Kidney epithelial cell (primary cell): ENCODE measurements at places on chromosomes 6 and 20. TPM values are rescaled to one million over a fixed set of nuclear protein-coding genes. Genes with fewer than 3 reads are reported as not detected.

The RBM24 gene
- 3.1 and 4.2 TPM in 2 replicates for total RNA-seq

The FHL5 gene
- not detected in 2 replicates for total RNA-seq

The DDX43 gene
- 1.1 and 1.2 TPM in 2 replicates for total RNA-seq

The SLC12A5 gene
- total RNA-seq, result 1.3 TPM in 1 of 2 replicates, not detected in the other

The ADAM33 gene
- 0.13 and 0.41 TPM in 2 replicates for total RNA-seq

The OPRL1 gene
- 0.21 and 0.68 TPM in 2 replicates for total RNA-seq

The ARG1 gene
- not detected in 2 replicates for total RNA-seq

The ULBP3 gene
- 8.0 and 14.8 TPM in 2 replicates for total RNA-seq

The RALY gene
- total RNA-seq, result 119 and 138 TPM in 2 replicates

- DNase-seq, result no peak
Observed at GRCh38 chr20:9837634-9838033, 1.2 kb downstream of the PAK5 start.

GRCh38 chr6:138596591-138596990, 97.3 kb upstream of the NHSL1 start:
- no peak for DNase-seq

- DNase-seq, result no peak
Observed at GRCh38 chr6:14707276-14707675, 538.6 kb upstream of the JARID2 start.

DNA sequence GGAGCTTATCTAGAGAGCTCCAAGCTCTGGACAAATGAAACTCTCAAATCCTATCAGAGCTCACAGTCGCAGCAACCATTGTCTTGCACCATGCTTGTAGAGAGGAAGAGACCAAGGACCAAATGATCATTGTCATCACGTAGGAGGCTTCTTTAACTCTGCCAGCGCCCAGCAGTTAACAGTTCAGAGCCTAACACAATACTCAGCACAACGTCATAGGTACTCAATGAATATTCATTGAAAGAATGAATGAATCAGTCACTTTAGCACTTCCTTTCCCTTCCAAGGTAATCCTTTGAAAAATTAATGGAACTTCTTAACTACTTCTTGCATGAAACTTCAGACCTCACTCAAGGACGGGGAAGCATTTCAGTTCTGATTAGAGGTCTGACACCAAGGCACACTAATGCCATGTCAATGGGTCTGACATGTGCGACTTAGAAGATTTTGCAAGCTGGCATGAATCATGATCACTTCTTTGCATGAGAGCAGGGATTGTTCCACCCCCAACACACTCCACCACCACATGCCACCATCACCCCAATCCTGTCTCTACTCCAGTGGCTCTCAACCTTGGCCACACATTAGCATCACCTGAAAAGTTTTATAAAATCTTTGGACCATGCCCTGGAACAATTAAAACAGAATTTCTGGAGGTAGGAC, 45.1 kb downstream of the KHDC1L start:
- DNase-seq, result no peak

GRCh38 chr20:34717230-34718095, 13.3 kb downstream of the TP53INP2 start:
- no peak for DNase-seq

DNA sequence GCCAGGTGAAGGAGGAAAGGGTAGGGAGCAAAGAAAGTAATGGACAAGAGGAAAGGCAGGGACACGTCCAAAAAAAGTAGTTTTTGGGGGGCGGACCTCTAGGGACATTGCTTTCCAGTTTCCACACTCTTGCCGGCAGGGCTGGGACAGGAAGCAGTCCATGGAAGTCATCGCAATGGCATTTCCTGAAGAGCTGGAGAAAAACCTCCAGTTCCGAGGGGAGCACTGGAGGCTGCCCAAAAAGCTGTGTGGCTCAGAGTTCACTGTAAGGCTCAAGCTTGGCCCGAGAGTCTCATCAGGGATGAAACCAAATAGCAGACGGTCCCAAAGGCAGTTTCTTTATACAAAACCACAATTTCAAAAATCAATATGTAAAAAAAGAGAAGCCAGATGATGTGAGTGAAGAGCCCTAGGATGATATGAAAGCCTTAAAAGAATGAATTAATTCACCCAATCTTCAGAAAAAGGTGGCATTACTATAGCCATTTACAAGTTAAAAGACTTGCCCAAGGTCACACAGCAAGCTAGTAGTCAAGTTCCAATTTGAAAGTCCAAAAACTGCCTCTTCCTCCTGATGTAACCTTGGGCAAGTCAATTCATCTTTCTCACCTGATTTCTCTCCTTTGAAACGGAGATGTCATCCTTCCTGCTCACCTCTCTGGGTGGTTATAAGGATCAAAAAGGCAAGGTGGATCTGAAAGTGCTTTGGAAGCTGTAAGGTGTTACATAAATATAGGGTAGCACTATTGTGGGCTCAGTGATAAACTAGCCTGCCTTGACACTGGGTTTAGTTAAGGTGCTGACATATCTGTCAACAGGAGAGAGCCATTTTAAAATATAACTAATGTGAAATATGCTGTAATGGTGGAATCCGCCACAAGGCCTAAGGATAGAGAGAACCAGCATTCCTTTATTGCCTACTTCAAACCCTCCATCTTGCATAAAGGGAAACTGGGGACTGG, 9.1 kb downstream of the BCL2L1 start:
- peak; percentile 65 for DNase-seq

DNA sequence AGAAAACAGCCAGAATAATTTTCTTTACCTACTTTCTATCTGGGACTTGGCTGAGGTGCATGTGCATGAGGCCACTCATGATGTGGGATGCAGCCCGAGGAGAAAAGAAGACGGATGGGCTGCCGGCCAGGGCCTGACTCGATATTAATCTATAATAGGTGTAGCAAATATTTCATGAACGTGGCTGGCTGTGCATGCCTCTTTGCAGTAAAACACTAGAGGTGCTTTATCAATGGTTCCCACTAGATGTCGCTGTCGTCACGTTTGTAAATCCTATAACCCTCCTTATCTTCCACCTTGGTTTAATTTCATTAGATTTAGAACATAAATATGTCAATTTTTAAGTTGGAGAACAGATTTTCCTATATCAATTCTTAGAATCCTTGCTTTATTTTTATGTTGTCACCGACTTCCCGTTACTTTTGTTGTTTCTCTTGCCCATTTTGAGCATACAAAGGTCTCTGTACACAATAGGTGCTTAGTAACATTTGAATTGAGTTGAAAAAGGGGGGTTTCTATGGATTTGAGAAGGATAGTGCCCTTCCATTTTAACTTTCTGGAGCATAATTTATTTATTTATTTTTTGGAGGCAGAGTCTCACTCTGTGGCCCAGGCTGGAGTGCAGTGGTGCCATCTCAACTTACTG, 19.6 kb upstream of the FERMT1 start:
- no peak for DNase-seq

DNA sequence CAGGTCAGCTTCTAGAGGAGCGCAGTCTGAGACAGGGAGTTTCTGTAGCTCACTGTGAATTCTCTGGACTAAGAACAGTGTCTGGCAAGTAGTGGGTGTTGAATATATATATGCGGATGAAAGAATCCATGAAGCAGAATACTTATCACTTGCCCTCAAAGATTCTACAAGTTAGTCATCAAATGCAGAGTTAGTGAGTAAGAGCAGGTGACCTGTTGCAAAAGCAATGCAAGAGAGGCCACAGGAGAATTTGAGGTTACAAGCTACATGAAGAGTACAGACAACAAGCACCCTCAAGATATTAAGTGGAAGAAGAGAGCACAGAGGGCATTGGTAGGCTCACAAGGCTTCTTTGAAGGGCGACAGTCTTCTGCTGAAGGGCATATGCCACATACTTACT, 103.4 kb upstream of the BTBD3 start:
- peak; percentile 62 for DNase-seq

DNA sequence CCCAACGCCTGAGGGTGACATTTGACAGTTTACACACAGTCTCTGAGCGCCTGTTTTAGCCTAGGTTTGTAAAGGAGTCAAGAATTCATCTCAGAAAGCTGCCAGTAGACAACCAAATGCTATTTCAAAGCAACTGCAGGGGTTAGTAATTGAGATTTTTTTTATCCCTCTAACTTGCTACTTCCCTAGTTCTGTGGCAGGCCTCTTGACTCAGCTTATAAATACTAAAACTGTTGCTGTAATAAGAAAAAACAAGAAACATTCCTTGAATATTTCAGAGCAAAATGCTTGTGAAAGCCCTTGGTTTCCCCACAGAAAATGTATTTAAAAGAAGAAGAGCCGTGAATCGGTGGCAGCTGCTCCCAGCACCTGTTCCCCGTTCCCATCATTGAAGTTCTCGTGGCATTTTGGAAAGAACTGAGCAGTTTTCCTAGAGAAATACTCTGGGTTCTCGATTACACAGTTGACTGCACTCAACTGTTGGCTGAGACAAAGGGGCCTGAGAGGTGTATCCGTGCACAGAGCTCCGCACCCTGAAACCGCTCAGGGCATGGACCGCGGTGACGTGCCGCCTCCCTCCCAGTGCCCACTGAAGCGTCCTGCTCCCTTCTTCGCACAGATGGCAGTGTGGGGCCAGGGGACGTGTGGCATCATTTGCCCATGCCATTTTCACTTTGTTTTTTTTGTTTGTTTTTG, 20.9 kb downstream of the DLL1 start:
- no peak for DNase-seq

DNA sequence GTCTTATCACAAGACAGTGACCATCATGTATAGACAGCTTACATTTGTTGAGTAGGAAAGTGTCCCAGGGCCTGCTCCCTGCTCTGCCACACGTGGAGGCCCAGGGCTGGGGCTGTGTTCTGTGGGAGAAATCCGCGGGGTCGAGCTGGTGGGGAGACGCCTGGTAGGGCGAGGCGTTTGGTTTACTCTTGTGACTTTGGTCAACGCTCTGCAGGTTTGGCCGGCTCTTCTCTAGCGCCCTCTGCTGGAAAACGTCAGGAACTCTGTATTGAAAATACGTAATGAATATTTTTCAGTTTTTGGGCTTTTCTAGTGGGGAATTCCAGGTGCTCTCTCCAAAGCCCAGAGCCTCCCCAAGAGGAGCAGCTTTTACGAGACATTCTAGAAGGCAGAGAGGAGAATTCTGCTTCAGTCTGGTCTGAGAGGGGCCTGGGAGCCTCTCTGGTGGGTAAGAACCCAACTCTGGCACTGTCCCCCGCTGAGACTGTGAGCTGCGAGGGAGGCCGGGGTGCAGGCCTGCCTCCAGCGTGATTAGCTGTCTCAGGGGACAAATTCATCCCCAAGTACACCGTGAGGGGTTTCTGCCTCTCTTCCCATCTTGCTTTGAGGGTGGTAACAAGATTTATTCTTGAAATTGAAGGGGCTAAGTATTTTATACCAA, 112.6 kb upstream of the RALGAPA2 start:
- no peak for DNase-seq
